ENCODE measurements at places on chromosomes 11 and 22. TPM values are rescaled to one million over a fixed set of nuclear protein-coding genes. Genes with fewer than 3 reads are reported as not detected.

Gene KRTAP5-1
- total RNA-seq: not detected

Gene HPX
- total RNA-seq: 0.13 TPM

Gene MS4A7
- total RNA-seq: not detected

Gene ASCC2
- 41.7 TPM for total RNA-seq

Gene GUCY1A2
- 2.0 TPM for total RNA-seq

Gene PKNOX2
- 0.68 TPM for total RNA-seq

Gene BTBD10
- total RNA-seq: 70.7 TPM

Gene IL10RA
- total RNA-seq: 0.25 TPM

Gene THY1
- total RNA-seq: 9.7 TPM

Gene CHCHD10
- 13.5 TPM for total RNA-seq

Gene SLC37A2
- total RNA-seq: 1.8 TPM
